ENCODE measurements at places on chromosomes 16 and 17.

DNA sequence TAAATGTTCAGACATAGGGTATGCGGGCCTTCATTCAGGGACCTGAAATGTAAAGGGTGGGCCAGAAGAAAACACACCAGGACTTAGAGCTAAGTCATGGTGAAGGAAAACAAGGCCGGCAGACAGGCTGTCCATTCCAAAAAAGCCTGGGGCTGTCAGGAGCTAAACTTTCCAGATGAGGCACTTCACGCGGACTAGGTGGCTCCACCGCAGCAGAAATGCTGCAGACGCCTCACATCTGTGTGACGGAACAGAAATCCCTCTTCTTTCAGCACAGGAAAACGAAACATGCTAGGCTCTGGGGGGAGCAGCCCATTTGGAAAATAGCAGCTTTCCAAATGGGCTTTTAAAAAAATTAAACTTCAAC, 88.7 kb downstream of the HS3ST3A1 start:
- peak; percentile 35 for DNase-seq

DNA sequence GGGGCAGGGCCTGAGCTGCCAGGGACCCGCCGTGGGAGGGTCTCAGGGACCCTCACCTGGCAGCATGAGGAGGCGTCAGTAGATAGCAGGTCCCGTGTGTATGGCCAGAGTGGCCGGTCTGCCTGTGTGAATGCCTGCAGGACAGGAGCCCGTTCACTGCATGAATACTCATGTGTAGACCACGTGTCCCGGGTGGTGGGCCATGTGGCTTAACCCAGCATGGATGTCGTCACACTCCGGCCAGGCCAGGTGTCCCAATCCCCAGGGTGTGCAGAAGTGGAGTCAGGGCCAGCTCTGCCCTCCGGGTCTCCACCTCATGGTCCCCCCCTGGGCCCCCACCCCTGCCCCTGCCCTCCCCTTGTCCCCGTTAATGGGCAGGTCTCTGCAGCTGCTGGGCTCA, 53.7 kb downstream of the BAHCC1 start:
- DNase-seq = no peak

DNA sequence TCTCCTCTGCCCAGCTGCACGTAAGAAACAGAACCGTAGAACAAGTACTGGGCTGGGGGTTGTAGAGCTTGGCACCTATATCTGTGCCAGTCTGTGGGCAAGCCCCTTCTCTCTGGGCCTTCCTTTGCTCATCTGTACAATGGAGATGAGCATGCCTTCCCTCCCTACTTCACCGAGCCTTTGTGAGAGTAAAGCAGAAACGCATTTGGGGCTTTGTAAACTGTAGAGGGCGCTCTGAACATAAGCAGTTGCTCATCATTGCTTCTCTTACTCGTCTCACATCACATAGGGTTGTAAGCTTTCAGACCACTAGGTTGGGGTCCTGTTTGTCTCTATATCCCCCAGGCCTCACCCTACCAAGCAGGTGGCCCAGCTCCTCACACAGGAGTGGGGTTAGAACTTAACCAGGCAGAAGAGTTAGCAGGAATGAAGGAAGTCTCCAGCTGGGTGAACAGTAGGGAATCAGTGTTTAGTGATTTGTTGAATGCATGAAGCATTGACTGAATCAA, 15.1 kb downstream of the SAMD14 start:
- peak; percentile 70 for DNase-seq

DNA sequence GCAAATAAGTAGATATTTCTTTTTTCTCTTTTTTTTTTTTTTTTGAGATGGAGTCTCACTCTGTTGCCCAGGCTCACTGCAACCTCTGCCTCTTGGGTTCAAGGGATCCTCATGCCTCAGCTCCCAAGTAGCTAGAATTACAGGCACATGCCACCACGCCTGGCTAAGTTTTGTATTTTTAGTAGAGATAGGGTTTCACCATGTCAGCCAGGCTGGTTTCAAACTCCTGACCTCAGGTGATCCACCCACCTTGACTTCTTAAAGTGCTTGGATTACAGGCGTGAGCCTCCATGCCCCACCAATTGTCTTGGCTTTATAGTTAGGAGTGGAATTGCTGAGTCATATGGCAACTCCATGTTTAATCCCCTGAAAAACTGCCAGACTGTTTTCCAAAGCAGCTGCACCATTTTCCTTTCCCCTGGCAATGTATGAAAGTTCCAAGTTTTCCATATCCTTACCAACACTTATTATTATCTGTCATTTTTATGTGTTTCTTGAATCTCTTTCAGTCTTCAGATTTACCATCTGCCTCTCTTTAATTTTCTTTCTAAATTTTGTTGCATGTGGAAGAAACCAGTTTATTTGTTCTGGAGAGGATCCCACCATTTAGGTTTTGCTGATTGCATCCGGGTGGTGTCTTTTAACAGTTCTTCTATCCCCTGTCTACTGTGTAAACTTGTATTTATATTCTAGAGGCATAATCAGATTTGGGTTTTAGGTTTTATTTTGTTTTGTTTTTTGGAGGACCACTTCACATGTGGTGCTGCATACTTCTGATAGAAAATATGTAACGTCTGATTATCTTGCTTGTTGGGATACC, 9.9 kb upstream of the CES3 start:
- DNase-seq = no peak

DNA sequence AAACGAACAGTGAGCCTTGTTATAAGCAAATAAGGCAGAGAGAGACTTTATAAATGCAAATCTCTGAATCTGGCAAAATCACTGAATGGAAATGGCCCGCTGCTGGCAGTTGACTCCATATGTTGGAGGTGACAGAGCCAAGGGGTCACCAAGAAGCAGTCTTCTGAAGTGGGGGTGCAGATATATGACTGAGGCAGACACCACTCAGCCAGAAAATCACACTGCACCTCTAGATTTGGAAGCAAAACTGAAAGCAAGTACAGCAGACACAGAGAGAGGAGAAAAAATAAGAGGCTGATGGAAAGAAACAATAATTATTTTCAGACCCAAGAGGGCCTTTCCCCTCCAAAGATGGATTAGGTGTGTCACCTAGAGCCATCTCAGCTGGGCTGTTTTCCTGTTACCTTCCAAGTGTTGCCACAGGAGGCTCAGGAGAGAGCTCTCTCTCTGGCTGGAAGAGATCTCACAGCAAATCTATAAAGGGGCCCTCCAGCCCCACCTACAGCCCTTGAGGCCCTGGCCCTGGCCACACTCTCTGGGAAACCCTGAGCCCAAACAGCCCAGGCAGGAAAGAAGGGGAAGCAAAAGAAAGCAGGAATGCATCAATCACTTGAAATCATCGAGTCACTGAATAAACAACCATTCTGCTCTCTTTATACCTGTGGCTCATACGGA, 585.1 kb upstream of the PSMD7 start:
- no peak for DNase-seq

- no peak for DNase-seq
These were observed 9.3 kb downstream of the KCTD5 start for GRCh38 chr16:2691491-2692248.

GRCh38 chr16:65021852-65022595, 99.8 kb downstream of the CDH11 start:
- DNase-seq = no peak

DNA sequence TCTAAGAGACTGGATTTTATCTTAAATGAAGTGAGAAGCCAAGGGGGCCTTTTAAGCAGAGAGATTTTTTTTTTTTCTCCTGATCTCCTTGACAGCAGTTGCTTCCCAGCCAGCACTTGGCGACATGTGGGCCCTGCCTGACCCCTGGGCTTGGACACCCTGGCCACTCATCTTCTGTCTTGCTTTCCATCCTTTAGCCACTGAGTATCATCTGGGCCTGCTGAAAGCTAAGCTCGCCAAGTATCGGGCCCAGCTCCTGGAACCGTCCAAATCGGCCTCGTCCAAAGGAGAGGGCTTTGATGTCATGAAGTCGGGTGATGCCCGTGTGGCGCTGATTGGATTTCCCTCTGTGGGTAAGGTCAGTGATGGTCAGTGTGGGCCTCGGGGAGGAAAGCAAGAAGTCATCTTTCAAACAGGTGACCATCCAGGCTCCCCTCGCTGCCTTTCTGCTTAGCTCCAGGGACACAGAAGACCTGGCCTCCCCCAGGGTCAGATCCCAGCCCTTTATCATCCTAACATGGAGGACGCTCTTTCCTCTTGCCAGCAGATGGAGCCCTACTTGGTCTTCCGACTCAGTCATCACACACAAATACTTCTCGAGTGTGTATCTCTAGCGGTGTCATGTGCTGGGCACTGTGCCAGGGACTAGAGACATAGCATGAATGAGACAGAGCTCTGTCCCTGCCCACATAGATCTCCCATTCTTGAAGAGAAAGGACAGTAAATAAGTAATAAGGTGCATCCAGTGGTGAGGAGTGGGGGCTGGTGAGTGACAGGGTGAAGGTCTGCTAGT, 6.1 kb downstream of the DRG2 start:
- DNase-seq = peak; percentile 55

DNA sequence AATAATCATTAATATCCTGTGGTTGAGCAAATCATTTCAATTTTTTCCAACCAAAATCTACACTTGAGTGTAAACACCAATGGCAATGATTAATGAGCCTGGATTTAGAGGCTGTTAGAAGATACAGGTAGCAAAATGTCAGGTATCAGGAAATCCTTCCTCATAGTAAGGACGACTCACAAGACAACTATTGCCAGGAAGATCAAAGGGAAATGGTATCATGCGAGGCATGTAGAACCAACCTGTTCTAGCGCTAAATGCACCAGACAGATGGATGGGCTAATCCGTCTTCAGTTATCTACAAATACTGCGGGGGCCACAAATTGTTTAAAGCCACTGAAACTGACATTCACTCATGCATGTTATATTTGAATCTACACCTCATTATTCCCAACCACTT, 28.1 kb downstream of the TOX3 start:
- no peak for DNase-seq

- peak; percentile 29 for DNase-seq
These were observed 85.0 kb upstream of the MED9 start for GRCh38 chr17:17391668-17392370.

GRCh38 chr17:27413792-27414191, 42.5 kb upstream of the KSR1 start:
- no peak for DNase-seq

- no peak for DNase-seq
These were observed 9.1 kb upstream of the MAPK8IP3 start for GRCh38 chr16:1696863-1697262.

DNA sequence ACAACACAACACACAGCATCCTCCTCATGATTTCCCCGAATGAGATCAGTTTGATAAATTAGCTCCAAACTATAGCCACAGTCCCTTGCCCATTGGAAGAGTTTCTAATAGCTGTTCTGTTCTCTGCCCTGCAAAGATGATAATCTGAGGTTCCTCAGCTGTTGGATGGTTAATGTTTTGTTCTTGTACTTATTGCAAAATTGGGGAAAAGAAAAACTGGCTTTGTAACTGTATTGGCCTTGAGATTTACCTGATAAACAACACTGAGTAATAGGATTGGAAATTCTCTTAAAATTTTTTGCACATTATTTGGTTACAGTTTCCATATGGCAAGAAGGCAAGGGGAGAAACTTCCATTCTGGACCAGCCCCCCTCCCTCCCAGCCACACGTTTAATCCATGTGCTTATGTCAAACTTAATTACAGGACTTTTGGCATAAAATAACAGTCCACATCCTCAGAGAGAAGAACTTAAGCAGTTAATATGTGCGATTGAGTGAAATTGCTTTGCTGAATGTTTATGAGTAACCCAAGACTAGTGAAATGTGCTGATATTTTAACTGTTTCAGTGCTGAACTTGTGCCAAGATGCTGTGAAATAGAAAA, 119.1 kb upstream of the ZFHX3 start:
- DNase-seq = no peak

- DNase-seq = no peak
These were observed 9.6 kb downstream of the ZNF205 start for GRCh38 chr16:3121851-3122467.

GRCh38 chr16:59510008-59510424, 775.9 kb upstream of the GOT2 start:
- DNase-seq = no peak

DNA sequence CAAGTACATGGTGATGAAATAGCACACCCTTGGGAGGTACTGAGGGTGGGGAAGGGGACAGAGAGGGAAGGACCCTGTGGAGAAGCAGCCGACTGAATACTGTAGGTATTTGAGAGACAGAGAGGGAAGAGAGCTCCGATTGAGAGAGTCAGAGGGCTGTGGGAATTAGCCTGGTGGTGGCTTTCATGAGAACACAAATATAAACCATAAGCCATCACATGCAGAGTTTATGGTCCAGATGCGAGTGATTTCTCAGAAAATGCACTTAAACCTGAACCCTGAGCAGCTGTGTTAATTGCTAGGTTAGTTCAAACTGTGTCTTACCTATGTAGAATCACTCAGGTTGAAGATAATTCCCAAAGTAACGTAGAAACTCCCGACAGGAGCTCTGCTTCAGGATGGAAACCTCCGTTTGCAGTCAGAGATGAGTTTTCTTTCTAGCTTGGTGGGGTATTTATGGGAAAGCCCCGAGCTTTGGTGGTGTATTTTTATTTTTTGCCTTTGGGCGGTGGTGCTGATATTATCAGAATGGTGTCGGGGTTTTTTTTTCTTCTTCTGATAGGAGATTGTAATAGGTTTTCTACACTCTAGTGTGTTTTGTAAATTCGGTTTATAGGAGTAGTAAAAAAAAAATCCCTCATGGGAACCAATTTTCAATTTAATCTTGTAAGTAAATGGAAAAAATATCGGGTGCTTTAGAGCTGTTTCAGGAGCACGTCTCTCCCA, 184.9 kb upstream of the CACNG5 start:
- no peak for DNase-seq

DNA sequence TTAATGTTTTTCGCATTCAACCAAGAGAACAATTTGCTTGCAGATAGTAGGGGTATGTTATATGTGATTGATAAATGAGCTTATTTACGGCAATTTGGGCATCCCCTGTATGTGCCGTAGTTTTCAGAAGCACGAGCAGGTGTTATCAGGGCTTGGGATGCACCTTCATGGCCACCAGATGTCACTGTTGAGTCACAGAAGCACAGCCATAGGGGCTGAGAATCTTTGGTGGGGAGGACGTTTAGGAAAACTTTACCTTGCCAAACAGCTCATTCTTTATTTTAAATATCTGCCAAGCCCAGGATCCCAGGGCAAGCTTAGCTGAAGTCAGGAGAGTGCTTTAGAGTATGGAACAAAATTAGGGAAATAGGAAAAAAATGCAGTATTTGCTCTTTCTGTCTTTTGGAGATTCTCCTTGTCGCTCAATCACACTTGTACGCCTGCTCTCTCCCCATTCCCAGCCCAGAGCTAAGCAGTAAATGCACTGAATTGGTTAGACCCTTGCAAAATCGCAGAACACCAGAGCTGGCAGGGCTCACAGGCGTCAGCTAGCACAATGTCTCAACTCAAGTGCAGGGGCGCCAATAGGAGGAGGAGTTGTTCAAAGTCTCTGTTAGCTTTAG, 93.6 kb upstream of the MPHOSPH6 start:
- peak; percentile 44 for DNase-seq

DNA sequence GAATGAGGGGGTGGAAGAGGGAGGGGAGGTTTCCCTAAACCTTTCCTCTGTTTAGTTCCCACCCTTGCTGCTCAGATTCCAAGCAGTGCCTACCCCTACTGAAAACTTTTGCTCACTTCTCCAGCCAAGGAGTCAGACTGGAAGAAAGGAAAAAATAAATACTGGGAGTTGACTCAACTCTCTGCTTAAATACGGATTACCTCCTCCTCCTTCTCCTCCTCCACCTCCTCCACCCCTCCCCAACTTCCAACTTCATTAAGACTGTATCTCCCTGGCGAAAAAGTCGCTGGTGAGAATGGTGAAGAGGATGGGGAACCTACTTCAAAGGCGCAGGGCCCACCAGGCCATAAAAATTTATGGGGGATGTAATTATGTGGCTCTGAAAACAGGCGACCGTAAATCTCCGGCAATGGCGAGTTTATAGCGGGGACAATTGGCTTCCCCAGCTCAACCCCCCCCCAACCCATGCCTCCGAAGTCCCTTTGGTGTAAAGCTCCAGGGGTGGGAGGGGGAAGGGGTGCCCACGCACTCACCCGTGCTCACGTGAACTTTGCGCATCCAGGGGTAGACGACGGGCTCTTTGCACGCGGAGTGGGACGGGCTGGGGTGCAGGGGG, 712 bp downstream of the HOXB4 start:
- no peak for DNase-seq

Data from astrocyte of the spinal cord (primary cell).